ENCODE measurements at places on chromosomes 12 and 14. TPM values are rescaled to one million over a fixed set of nuclear protein-coding genes. Genes with fewer than 3 reads are reported as not detected.

Gene GPR137C
- polyA plus RNA-seq, result 5.5 TPM

DNA sequence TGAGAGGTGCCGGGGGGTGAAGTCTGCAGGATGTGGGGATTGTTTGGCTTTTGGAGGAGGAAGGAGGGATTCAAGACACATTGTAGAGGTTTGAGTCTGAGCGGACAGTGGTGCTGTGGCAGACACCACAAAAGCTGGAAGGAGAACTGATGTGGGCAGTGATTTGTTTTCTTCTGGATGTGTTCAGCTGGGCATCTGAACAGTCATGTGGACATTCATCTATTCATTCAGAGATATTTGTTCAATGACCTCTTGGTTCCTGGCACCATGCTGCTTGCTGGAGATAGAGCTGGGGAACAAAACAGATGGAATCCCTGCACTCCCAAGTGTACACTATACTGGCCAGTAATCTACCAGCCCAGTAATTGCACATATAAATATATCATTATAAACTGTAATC is 64.0 kb downstream of the PTPN11 start:
- DNase-seq, result no peak
- H3K4me1 ChIP-seq, result no peaks in the 10 kb centered on the region

Gene SLC5A8
- 0.04 TPM for polyA plus RNA-seq

Gene JDP2
- polyA plus RNA-seq, result 20.4 TPM

- peak; percentile 36 for DNase-seq
- peaks cover 19% of the 10 kb centered on the region for H3K36me3 ChIP-seq
- H3K27me3 ChIP-seq, result no peaks in the 10 kb centered on the region
- H3K4me1 ChIP-seq, result no peaks in the 10 kb centered on the region
- H3K27ac ChIP-seq, result no peak overlapping the region
Measured at GRCh38 chr12:103772367-103773108, 68.5 kb downstream of the NT5DC3 start.
